ENCODE measurements at places on chromosomes 2 and 18. TPM values are rescaled to one million over a fixed set of nuclear protein-coding genes. Genes with fewer than 3 reads are reported as not detected.

Gene ASB1
- 20.7 TPM for total RNA-seq

DNA sequence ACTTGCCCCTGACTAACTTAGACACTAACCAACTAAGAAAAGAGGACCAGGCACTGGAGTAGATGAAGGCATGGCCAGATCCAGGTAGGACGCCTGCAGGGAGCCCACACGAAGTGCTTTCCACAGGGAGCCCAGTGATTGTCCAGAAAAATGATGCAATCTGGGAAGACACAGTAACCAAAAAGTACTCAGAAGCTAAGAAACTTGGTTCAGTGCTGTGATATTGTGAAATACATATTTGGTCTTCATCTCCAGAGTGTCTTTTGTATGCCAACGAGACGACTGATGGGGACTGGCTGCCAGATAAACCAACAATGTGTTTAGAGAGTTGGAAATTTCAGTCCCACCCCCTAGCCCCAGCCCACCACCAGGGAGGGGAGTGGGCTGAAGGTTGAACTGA, 135.0 kb downstream of the SP3 start:
- peak; percentile 34 for DNase-seq

Gene NFATC1
- 50.8 TPM for total RNA-seq

DNA sequence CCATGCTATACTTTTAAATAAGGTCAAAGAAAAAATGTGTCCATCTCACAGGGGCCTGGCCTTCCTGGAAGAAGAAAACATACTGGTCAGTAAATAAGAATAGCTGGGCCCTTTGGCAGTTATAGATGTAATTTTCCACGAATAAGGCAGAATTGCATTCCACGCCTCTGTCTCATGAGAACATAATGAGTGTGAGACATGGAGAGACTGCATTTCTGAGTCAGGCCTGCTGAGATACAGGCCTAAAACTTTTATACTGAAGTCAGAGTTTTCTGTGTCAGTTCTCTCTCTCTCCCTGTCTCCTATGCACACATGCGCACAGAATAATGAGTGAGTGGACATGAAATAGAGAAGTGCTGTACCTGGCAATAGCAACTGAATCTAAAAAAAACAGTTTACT, 20.4 kb upstream of the IL1R1 start:
- peak; percentile 82 for DNase-seq

GRCh38 chr18:40949114-40949950, 1005.7 kb upstream of the PIK3C3 start:
- DNase-seq: no peak

DNA sequence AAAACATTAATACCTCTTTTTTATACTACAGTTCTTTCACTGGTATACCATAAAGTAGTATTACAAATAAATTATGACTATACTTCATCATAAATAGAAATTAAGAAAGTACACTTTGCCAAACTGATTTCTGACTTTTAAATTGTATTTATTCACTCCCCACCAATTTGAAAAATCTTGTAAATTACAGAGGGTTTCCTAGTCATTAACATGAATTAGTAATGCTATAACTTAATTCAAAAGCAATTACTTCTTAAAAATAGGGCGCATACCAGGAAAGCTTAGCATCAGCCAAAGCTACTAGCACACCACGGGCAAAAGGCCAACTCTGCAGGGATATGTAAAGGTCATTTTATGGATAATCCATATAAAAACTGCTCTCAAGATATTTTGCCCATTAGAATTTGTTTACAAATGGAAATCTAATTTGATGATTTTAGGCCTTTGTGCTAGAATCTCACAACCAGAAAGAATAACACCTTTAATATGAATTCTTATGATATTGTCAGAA, 142.3 kb downstream of the PIGN start:
- no peak for DNase-seq

- DNase-seq: no peak
Measured at GRCh38 chr18:38481576-38481975, 916.0 kb upstream of the CELF4 start.

Gene TYW5
- 11.1 TPM for total RNA-seq

DNA sequence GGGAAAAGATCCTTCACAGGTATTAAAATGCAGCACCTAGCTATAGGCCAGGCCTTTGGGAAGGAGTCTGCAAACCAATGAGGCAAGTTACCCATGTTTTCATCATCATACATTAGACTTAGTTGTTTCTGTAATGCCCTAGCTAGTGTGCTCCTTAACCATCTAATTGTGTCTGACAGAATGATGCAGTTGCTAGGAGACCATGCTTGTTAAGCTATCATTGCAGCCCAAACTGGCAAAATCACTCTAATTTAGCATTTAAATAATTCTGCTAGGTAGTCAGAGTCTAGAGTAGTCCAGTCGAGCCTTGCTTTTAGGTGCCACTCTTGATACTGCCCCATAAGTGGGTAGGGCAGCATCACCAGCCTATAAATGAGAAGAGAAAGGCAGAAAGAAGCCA, 34.9 kb downstream of the GAD1 start:
- no peak for DNase-seq

Gene SOCS6
- total RNA-seq: 31.8 TPM

DNA sequence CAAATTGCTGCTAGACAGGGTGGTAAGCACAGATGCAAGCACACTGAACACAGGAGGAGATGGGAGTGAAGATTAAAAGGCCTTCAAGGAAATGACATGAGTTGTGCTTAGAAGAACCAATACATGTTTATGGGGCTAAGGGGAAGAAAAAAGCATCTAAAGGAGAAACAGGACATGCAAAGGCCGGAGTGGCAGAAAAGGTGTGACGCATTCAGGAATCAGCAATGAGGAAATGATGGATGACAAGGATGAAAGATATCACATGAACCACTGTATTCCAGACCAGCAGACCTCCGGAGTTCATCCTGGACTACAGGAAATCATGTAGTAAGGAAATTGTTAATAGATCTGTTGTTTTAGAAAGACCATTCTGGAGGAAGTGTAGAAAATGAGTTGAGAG, 42.8 kb downstream of the PPP4R1 start:
- DNase-seq: no peak

All from umbilical cord (tissue), 2 donors.